Panc1 (cell line): ENCODE measurements at places on chromosomes 12 and 14. TPM values are rescaled to one million over a fixed set of nuclear protein-coding genes. Genes with fewer than 3 reads are reported as not detected.

- DNase-seq = no peak
Observed at GRCh38 chr12:117468016-117468415, 106.6 kb upstream of the NOS1 start.

DNA sequence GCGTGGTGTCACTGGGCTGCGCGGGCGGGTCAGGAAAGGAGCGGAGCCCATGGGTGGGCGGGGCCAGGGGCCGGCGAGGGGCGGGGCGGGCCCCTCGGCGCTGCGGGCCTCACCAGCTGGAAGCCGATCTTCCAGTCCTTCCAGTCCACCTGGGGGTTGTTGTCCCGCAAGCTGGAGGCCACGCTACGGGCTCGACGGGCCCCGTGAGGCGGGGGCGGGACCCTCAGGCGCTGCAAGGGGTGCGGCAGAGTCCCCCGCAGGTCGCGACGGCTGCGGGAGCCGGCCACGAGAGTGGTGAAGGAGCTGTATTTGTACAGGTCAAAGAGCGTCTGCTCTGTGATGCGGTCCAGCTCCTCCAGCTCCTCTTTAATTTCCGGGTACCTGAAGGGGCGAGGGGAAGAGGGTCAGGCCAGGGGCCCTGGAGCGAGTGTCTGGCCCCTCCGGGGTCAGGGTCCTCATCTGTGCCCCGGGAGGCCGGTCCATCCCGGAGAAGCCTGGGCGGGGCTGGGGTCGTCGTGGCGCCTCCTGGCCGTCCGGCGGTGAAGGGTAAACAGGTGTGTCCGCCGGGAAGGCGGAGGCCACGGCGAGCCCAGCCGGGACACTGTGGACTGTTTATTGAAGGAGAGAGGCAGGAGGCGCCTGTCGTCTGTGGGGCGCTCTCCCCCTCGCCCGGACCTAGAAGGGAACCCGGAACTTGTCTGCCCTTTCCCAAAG, 11.9 kb downstream of the SCNN1A start:
- no peak for DNase-seq

DNA sequence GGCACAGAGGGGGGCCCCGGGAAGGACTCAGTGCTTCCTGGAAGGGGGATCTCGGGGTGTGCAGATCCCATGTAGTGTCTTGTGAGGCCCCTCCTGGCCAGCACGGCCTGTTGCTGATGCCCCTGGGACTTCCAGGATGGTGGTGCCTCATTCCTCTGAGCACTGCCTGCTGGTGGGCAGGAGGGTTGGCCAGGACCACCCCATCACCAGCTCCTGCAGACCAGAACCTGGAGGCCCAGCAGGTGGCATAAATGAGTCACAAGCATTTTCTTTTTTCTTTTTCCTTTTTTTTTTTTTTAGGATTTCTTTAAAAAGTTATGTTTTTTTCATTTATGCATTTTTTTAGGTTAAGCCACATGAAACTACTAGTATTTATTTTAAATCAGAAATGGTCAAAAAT, 8.0 kb downstream of the MMP17 start:
- no peak for DNase-seq

DNA sequence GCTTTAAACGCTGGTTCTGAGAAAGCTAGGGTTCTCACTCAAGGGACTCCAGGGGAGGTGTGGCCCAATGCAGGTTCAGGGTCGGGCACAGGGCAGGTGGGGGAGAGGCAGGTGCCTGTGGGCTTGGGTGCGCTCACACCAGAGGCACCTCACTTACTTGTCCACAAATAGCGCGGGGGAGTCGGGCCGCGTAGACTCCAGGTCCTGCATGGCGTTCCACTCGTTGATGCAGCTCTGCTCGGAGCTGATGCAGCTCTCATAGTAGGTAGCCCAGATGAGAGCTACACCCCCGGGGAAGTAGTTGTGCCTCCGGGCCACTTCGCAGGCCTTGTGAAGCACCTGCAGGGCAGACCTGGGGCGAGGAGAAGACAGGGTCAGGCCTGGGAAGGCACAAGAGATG, 49.9 kb downstream of the SSH1 start:
- no peak for DNase-seq

DNA sequence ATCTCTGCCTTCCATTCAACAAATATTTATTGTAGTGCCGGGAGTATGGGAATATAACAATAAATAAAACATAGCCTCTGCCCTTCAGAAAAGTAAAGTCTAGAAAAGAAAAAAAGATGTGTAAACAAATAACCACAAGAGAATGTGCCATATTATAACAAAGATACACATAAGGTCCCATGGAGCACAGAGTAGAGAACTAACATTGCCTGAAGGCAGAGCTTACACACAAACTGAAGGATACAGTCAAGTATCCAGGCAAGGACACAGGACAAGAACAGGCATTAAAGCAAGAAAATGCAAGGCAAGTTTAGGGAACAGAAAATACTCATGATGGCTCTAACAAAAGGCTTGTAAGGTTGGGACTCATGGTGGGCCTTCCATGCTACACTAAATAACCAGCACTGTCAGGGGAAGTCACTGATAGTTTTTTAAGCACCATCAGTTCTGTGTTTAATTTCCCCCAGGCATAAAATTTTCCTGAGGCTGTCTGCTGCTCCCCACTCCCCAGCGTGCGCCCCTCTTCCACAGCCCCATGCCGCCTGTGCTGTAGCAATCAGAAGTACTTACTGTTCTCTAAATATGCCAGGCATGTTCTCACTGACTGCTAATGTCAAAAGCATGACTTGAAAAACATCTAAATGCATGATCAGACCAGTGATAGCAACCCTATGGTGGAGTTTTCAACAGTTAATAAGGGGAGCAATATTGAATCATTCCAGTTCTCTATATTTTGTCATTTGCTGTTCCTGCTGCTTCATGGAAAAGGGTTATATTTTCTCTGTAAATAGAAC, 77.8 kb downstream of the ANKS1B start:
- no peak for DNase-seq

DNA sequence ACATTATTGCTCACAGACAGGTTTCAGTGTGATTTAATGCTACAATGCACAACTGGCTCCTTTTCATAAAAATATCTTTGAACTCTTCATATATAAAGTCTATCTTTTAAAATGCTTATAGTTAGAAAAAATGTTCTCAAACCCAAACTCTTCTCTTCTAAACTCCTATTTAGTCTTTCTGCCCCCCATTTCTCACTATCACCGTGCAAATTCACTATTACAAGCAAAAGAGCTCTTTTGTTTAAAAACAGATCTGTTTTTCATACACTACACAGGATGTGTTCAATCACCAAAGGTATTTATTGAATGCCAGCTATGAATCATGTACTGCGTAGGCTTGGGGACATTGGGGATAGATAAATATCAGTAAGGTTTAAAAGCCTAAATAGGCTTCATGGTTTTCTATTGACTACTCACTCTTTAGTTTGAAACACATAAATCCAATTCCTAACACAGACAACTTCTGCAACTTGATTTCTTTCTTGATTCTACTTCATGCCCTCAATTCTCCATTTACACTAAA, 692.3 kb downstream of the C12orf50 start:
- no peak for DNase-seq

GRCh38 chr12:24929953-24930352, 18.9 kb downstream of the BCAT1 start:
- no peak for DNase-seq

GRCh38 chr12:120086801-120087621, 29.5 kb downstream of the RAB35 start:
- peak; percentile 86 for DNase-seq

GRCh38 chr12:43069768-43070221, 480.2 kb upstream of the PRICKLE1 start:
- DNase-seq = no peak

DNA sequence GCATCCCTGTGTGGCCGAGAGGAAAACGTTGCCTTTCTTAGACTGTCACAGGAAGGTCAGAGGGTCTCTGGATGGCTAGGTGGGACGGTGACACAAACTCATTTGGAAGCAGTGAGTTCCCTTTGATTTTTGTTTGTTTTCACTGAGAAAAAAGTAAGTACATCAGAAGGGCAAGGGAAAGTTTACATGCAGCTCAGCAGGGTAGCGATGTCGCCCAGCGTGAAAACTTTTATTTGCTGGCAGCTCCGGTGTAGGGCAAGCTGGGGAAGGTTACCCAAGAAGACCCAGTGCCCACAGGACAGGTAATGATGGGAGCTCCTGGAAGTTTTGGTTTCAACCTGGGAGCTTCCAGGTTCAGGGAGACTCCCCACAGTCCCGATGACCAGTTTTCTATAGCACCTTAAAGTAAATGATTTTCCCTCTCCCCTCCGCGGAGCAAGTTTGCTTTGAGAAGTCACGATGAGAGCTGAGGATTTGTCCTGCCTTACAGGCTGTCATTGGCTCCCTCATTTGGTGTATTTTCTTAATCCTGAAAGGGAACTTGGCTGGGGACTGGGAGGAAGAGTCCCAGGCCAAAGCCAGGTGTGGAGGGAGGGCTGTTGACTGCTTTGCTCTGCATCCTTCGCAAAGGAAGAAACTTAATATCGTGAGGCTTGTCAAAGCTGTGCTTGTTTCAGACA, 64.7 kb upstream of the ESRRB start:
- no peak for DNase-seq

- no peak for DNase-seq
Observed at GRCh38 chr14:51484485-51484884, 167.2 kb upstream of the FRMD6 start.

DNA sequence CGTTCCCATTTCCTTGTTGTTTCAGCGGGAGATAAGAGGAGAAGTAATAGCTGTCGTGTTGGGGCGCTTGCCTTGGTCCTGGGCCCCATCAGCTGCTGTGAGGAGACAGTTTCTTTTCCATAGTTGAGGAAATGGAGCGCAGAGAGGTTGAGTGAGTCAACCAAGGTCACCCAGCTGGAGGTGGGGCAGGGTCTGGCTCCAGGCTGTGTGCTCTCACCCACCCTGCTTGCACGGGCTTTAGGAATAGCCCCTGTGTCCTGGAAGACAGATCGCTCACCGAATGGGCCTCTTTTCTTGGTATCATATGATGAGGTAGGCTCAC, 165.7 kb upstream of the RTL1 start:
- DNase-seq = no peak

- DNase-seq = no peak
Observed at GRCh38 chr12:10716277-10716676, 6.8 kb downstream of the YBX3 start.

GRCh38 chr12:44616402-44616801, 259.7 kb downstream of the NELL2 start:
- DNase-seq = no peak

DNA sequence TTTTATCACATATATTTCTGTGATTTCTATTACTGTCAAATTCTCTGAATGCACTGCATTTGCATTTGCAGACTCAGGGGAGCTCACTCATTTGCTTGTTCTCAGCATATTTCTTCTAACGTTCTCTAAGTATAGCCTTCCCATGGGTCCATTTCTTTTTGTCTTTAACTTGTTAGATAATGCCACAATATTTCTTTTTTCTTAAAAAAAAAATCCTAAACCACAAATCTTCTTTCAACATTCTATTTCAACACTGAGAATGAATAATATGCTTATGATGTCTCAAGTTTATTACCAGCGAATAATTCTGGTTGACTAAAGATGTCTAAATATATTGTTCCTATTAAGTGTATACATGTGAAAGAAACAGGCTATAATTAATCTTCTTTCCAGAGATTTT, 200.2 kb downstream of the ANO6 start:
- DNase-seq = no peak

DNA sequence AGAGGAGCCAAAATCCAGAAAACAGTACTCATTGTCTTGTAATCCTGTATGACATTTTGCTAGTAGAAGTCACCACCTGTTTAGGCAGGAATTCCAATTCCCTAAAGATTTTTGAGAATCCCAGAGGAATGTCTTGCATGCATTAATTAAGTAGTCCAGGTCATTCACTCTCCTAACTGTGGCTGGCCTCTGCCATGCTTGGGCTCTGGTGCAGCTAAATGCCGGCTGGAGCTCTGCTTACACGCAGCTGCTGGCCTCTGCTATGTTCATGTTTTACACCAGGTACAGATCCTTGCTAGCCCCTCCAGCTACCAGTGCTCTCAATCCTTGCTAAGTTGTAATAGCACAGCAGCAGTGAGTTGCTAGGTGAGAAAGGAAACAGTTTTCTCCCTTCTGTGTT, 16.3 kb upstream of the HIF1A start:
- DNase-seq = no peak

GRCh38 chr12:116544656-116545055, 14.5 kb upstream of the MAP1LC3B2 start:
- no peak for DNase-seq

DNA sequence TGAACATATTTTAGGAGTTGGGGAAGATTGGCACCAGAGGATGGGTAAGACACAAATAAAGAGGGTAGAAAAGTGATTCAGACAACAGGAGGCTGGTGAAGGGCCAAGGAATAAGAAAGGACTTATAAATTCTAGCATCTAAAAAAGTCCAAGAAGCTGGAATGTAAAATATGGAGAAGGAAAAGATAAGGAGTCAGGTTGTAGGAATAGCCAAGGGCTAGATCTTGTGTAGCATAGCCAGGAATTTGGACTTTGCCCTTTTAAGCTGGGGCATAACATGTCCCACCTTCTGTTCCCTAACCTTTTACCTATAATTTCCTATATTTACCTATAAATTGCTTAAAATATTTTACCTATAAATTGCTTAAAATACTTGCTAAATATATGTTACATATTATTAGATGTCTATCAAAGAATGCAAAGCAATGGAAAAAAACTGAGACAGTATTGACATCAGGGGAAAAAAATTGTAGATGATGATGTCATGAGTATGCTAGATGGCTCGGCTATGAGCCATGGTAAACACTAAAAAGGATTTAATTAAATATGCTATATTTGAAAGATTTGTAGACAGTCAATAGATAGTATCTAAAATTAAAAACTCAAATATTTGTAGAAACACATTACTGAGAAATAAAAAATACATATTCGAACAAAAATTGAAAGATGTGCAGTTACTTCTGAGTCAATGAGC, 99.7 kb upstream of the PLEKHG7 start:
- no peak for DNase-seq

- no peak for DNase-seq
Observed at GRCh38 chr14:99382071-99382470, 98.6 kb downstream of the SETD3 start.

GRCh38 chr14:23580152-23580926, 1.7 kb upstream of the JPH4 start:
- DNase-seq = no peak

The NANOG gene
- 0.62 TPM for total RNA-seq

The B3GNT4 gene
- total RNA-seq = 1.8 TPM

The RBP5 gene
- total RNA-seq = not detected

The GLT1D1 gene
- not detected for total RNA-seq

The CD4 gene
- total RNA-seq = 0.23 TPM

The GUCY2C gene
- total RNA-seq = 0.13 TPM

The SOX5 gene
- total RNA-seq = 0.23 TPM

The ACOT6 gene
- total RNA-seq = not detected

The LALBA gene
- not detected for total RNA-seq

The ANKLE2 gene
- total RNA-seq = 88.7 TPM

The EID3 gene
- 18.5 TPM for total RNA-seq

The FAM216A gene
- total RNA-seq = 22.3 TPM

The HOXC12 gene
- 5.1 TPM for total RNA-seq

The WASHC3 gene
- 21.5 TPM for total RNA-seq
